ENCODE measurements at places on chromosomes 12 and 14.

DNA sequence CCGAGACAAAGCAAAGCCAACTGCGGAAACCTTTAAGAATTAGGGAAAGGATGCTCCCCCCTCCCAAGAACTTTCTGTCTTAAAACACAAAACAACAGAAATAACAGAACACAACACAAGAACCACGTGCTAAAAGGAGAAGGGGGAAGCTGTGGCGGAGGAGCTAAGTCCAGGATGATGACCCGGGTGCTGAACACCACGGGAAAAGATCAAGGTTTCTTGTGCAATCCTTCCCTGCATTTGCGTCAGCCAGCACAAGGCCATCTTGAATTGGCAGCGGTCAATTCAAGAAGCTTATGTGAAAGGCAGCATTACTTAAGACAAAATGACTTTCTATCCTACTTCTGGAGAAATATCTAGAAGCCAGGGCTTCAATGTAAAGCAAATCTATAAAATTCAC, 11.0 kb upstream of the CREBL2 start:
- no peak for DNase-seq

GRCh38 chr12:118190266-118190665, 54.3 kb downstream of the PEBP1 start:
- no peak for DNase-seq

- no peak for DNase-seq
Observed at GRCh38 chr12:51683763-51684357, 92.8 kb downstream of the SCN8A start.

DNA sequence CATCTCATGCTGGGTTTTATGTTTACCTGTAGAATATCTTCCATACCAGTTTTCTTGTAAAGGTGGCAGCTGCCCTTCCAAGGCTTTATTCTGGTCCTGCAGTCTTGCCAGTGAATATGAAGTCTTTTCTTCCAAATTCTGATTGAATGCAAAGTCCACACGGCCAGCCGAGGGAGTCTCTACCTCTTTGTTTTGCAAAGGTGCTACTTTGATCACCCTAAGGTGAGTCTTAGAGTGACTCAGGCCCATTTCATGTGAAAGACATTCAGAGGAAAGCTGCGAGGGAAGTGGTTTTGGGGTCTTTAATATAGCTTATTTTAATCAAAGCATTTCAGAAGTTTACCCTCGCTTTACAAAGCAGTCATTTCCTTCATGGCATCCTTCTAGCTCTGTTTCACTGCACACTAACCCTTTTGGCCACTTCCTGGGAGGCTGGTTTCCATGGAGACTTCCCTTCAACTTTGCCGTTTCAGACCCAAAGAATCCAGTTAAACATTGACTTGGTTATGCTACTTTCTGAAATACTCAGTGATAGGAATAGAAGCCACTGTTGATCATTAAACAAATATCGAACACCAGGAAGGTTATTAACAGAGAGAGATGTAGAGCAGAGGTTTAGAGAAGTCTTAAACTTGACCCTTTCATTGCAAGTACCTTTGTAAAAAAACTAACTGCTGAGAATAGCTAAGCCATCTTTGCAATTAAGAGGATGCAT, at the start of gene CCDC198:
Gene CCDC198, minus strand, starts transcription at position 391 of the 715 bp plus-strand sequence. Its CDS starts 142 bp downstream, at position 249.
- DNase-seq: no peak

DNA sequence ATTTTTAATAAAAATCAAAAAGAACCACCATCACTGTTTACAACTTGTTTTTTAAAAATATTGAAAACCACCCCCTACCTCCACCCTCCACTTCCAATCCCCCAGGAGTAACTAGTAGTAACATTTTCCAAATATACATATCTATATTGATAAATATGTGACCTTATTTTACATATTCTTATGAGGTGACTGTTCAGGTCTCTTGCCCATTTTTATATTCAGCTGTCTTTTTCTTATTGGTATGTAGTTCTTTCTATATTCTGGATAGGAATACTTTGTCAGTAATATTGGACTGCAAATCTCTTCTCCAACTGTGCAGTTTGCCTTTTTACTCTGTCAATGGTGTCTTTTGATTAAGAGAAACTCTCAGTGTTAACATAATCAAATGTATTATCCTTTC, 59.0 kb upstream of the EIF5 start:
- no peak for DNase-seq

DNA sequence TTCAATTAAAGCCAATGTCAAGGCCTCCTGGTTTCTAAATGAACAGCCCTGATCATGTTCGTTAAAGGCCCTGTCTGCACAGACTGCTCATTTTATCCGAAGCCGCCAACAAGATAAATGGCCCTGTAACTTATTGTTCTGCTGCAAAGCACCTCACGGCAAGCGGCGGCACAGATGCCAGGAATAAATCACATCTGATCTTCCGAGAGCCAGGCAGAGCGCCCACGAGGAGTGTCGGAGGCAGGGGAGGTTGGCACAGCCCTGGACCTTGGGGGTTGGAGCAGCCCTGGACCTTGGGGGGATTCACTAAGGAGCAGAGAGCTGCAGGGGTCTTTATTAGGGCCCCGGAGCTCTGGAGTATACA, 110.5 kb downstream of the SCARB1 start:
- DNase-seq: no peak

DNA sequence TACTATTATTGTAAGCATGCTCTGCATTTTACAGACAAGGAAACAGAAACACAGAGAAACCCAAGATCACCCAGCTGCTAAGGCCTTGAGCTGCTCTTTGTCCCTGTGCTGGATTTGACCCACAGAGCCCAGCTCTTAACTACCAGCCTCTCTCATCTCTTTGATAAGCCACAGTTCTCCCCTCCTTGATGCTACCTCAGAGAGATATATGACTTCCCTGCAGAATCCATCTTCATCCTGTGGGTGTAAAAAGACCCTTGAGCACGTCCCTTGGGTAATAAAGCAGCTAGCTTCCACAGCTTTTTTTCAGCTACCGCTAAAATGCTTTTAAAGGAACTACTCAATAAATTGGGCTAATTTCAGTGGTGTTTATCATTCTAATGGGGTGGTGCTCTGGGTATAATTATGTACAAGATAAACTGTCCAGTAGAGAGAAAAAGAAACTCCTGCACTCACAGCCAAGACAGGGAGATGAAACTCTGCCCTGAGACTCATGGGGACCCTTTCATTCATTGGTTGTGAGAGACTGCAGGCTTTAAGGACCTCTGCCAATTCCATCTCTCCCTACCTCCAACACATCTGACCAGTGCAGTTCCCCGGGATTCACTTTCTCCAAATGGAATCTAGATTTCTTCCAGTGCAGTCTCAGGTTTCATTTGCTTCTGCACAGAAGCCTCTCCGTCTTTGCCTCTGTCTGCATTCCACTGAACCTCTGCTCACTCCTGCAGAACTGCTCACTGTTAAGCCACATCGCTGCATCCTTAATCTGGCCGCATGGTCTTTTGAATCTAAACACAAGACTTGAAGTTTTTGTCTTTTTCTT, 24.7 kb upstream of the NTF3 start:
- DNase-seq: no peak

- DNase-seq: no peak
Observed at GRCh38 chr14:50061664-50062437, 54.5 kb downstream of the VCPKMT start.

- no peak for DNase-seq
Observed at GRCh38 chr12:40668099-40668529, 24.1 kb upstream of the CNTN1 start.

DNA sequence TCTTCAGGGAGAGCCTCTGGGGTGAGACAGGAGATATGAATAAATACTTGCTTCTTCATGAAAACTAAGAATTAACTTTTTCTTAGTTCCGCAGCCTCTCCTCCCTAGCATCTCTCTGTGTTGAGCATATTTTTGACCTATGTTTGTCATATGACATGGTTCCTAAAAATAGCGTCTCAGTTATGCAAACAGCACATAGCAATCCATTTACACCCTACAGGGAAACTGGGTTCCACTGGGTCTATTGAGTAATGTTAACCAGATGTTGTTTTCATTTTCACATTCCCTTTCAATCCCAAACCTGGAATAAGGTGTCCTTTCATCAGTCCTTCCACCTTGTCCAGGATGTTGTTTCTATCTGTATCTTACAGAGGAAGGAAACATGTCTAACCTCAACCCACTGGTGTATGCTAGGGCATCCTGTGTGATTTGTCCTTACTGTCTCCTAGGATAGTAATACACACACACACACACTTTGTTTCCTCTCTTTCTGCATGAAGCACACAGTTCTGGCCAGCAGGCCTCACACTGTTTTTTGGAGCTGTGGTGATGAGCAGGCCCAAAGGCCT, 1543.5 kb downstream of the AACS start:
- no peak for DNase-seq

DNA sequence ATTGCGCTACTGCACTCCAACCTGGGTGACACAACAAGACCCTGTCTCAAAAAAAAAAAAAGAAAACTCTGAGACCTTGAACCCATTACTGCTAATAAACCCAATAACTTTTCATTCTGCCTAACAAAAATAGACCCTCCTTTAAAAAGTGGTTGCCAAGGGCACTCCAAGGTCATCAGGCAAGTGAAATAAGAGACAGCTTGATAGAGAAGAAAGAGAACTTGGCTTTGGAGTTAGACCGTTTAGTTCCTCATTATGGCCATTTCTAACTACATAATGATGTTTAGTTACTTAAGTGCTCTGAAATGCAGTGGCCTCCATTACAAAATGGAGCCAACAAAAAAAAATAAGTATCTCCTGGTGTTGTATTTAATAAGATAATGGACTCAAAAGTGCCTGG, 55.9 kb downstream of the PHLDA1 start:
- no peak for DNase-seq

DNA sequence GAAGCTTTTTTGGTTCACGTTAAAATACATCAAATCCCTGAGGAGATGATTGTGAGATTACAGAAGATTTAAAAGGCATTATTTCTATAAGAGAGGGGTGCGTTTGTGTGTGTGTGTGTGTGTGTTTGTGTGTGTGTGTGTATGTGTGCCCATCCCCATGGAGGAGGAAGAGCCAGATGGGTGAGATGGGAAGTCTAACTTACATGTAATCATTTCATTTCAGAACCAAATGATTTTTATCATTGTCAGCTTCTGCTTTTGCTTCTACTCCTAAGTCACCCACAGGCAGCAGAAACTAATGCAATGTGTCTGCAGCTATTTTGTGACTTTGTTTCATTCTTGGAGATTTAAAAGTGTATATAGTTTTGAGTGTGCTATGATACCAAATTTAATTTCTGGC, 68.7 kb downstream of the SLC4A8 start:
- no peak for DNase-seq

- no peak for DNase-seq
Observed at GRCh38 chr14:68148276-68148675, 328.7 kb downstream of the RAD51B start.

GRCh38 chr12:40569626-40570179, 122.5 kb upstream of the CNTN1 start:
- no peak for DNase-seq

DNA sequence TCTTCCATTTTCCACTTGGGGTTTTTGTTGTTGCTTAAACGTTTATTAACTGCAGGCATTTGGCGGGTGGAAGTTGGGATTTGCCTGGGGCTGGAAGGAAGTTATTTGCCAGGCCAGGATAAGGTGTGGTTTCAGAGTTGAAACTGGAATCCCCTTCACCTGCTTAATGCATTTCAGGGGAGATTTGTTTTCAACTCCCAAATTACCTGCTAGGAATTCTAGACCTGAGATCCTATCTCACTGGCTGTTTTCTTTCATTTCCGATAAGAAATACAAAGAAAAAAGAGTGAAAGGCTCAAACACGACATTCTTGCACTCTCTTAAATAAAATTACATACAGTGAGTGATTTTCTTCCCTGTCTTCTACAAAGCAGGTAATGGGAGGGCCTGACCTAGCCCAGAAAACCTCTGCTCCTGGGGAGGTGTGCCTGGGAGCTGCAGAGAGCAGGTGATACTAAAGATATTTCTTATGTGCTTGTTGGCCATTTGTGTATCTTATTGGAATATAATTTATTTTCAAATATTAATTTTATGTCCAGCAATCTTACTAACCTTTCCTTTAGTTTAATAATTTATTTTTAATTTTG, 278.2 kb downstream of the ZFP36L1 start:
- DNase-seq: no peak

DNA sequence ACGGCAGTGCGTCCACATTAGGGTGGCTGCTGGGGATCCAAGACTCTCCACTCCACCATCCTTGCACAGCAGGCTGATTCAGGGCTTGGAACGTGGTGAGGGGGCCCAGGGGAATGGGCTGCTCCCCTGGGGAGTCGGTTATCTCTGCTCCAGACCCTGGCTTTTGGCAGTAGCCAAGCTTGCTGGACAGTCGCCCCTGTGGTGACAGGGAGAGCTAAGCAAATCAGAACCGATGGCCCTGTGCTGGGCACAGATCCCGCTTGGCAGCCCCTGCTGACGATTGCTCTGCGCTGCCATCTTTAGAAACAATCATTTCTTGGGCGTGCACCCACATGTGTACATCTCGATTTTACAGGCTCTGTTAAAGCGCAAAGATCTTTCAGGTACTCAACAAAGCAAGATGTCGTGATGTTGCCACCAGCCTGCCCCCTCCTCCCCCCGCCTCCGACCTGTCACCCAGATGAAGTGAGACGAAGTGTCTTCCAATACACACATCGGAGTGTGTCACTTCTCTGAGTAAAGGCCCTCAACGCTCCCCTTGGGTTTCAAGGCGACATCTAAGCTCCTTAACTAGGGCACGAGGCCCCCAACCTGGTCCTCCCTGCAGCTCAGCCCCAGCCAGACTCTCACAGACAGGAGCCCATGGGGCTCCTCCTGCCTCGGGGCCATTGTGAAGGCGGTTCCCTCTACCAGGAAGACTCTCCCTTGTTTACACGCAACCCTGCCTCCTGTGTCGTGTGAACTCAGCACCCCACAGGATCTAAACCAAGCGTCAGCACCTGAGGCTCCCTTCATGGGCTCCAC, 55.6 kb downstream of the PITPNM2 start:
- no peak for DNase-seq

DNA sequence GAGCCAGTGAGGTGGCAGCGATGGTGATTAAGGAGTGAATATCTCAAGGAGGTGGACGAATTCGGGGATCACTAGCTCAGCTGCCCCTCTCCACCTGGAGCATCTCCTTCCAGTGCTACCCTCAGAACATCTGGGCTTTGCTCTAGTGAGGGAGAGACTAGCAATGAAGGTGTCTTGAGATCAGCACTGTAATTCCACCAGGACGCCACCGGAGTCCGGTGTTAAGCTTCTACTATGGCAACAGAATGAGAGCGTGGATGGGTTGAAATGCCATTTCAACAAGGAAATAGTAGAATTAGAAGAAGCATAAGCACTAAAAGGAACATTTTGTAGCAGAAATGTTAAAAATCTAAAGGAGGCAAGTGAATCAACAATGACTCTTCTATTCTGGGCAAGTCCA, 61.1 kb downstream of the NTF3 start:
- no peak for DNase-seq

- DNase-seq: no peak
Observed at GRCh38 chr14:37620856-37621255, 25.4 kb downstream of the TTC6 start.

- no peak for DNase-seq
Observed at GRCh38 chr14:61517911-61518384, 177.4 kb upstream of the HIF1A start.

DNA sequence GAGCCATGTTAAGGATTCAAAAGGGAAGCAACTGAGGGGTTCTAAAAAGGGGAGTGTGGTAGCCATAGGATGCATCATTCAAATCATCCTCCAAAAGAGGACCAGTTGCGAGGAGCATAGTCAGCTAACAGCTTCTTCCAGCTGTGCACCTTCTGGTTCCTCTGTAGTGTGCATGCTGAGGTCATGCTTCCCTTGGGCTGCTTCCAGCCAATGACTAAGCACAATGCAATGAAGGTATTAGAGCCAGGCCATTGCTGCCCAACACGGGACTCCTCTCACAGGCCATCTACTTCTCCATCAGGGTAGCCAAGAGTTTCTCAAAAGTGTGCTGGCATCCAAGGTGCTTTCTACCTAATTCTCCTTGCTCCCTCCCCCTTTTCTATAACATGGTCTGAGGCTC, 69.2 kb upstream of the ARID2 start:
- DNase-seq: no peak

GRCh38 chr12:18643681-18644080, 94.1 kb downstream of the PLCZ1 start:
- no peak for DNase-seq
